Hematopoietic multipotent progenitor cell treated with erythropoietin and hydrocortisone succinate and interleukin-3 and kit ligand, for 8 days (in vitro differentiated cells): ENCODE measurements at places on chromosomes 6 and 20.

- DNase-seq, result no peak
Measured at GRCh38 chr6:122077603-122078002, 321.8 kb upstream of the HSF2 start.

DNA sequence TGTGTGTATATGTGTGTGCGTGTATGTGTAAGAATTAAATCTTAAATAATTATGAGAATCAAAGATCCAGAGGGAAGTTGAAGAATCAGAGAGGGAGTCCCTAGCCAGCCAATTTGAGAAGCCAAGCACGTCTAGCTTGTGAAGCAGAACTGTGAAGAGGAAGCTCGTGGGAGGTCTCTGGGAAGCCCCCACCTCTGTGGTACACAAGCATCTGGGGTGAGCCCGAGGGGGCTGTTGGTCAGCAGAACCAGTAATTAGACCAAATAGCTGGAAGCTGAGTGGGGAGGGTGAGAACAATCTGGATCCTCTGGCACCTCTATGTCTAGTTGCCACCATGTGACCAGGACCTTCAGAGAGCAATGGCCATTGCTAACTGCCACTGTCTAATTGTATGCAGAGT lies 310.0 kb upstream of the PRND start:
- no peak for DNase-seq

DNA sequence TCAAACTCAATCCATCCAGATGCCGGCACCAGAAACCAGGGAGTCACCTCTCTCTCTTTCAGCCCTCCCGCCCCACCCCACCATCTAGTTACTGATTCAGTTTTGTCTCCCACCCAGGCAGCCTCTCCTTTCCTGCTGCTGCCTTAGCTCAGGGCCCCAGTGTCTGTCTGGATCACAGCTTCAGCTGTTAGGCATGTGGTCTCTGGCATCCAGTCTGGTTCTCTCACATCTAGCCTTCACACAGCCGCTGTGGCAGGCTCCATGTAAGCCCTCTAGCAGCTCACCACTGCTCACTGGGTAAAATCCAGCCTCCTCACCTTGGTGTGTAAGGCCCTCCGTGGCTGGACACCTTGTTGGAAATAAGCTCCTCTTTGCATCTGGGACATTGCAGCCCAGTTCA lies 21.3 kb downstream of the AARS2 start:
- no peak for DNase-seq

- no peak for DNase-seq
Measured at GRCh38 chr20:63432577-63433325, 39.7 kb downstream of the KCNQ2 start.

DNA sequence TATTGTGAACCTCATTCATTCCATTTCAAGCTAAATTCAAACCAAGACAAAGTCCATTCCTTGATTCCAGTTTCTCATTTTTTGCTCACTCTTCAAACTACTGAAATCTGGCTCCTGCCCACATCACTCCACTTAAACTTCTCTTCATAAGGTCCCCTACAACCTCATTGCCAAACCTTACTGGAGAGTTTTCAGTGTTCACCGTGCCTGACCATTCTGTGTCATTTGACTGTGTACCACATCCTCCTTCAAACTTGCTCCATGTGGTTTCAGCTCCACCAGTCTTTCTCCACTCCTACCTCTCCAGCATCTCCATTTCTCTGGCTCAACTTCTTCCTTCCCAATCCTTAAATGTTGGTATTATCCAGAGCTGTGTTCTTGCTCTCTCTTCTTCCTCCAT lies 38.5 kb upstream of the TAB2 start:
- no peak for DNase-seq

- DNase-seq, result no peak
Measured at GRCh38 chr6:52691718-52692117, 20.8 kb downstream of the TMEM14A start.

- no peak for DNase-seq
Measured at GRCh38 chr6:44504301-44504791, 116.8 kb downstream of the CDC5L start.

DNA sequence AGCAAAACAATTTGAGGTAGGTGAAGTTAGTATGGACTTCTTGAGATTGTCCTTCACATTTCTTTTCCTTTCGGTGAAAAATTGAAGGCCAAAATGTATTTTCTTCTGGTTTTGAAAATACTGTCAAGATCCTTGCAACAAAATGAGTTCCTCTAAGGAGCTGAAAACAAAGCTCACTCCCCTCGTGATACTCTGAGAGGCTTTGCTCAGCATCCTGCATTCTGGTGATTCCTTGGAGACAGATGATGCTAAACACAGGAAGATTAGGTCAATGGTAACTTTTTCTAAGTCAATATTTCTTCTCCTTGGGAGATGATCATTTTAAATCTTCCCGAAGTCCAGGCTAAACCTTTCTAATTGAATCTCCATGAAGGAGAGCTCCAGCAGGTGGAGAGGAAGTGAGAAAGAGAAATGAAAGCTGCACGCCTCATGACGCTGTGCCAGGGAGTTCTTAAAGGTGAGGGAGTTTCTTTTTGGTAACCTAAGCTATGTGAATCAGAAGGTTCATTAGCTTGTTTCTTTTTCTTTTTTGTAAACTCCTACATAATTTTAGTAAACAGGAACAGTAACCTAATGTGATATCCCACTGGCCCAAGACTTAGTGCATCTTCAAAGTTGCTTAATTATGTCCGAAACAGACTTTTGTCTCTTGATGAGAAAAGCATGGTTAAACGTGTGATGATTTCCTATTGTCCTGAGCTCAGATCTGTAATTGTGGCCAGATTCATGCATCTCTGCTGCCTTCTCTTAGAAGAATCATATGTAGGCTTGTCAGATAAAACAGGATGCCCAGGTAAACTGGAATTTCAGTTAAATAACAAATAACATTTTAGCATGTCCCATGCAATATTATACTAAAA lies 15.0 kb downstream of the ESR1 start:
- DNase-seq, result no peak

GRCh38 chr20:62485062-62485700 lies 9.4 kb upstream of the GATA5 start:
- DNase-seq, result peak; percentile 93

GRCh38 chr20:58900397-58900796 lies 47.9 kb downstream of the GNAS start:
- no peak for DNase-seq

GRCh38 chr6:18247002-18247401 lies 17.3 kb downstream of the DEK start:
- DNase-seq, result no peak

- DNase-seq, result no peak
Measured at GRCh38 chr6:55399351-55399750, 72.1 kb downstream of the GFRAL start.

GRCh38 chr6:18025596-18025995 lies 38.2 kb upstream of the KIF13A start:
- no peak for DNase-seq

DNA sequence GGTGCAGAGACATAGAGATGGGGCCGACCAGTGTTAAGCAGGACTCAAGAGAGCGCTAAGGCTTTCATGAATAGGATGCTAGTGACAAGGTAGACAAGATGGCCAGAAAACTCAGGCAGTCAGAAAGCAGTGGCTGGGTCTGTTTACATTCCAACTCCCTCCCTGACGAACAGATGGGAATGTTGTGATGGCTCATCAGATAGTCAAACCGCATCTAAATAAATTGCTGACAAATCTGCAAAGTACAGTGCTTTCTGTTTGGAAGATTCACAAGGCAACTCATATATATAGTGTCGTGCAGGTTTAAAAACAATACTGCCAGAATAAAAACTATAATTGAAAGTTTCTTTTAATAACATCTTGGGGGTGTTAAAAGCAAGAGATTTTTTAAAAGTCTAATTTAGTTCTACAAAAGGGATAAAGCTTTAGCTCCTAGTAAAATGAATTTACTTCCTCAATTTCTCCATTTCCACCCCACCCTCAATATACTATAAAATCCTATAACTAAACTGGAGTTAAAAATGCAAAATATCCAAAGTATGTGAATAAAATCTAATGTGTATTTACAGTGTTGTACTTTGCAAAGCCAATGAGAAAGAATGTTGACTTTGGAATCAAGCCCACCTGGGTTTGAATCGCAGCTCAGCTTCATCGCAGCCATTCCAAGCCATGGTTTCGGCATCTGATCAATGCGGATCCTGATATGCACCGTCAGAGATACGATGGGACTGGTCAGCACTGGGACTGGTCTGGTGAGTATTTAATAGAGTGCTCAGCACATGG lies 247.3 kb upstream of the PDE10A start:
- DNase-seq, result no peak

DNA sequence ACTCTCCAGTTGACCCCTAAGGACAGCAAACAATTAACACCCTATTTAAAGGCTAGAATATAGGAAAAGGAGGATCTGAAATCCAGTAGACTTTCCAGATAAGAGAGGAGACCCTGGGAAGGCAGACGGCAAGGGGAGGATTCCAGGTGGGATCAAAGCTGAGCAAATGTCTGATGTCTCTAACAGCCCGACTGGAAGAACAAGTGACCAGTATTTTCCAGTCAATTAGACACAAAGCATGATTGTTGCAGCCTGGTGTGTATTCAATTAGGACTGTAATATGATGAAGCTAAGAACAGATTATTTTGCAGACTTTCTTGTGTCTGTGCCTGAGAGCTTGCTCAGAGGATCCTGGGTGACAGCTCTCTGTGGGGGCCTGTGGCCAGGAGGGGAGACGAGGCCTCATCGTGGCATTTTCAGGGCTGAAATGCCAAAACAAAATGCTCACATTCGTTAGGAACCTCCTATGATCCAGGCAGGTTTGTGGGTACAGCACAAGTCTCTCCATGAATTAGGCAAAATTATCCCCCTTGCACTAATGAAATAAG lies 471.8 kb upstream of the AGPAT4 start:
- DNase-seq, result no peak

- DNase-seq, result no peak
Measured at GRCh38 chr6:35017411-35018181, 123.5 kb downstream of the TCP11 start.

GRCh38 chr6:35024551-35025054 lies 116.5 kb downstream of the TCP11 start:
- peak; percentile 38 for DNase-seq

- DNase-seq, result no peak
Measured at GRCh38 chr20:57939499-57939898, 229.7 kb upstream of the PMEPA1 start.

DNA sequence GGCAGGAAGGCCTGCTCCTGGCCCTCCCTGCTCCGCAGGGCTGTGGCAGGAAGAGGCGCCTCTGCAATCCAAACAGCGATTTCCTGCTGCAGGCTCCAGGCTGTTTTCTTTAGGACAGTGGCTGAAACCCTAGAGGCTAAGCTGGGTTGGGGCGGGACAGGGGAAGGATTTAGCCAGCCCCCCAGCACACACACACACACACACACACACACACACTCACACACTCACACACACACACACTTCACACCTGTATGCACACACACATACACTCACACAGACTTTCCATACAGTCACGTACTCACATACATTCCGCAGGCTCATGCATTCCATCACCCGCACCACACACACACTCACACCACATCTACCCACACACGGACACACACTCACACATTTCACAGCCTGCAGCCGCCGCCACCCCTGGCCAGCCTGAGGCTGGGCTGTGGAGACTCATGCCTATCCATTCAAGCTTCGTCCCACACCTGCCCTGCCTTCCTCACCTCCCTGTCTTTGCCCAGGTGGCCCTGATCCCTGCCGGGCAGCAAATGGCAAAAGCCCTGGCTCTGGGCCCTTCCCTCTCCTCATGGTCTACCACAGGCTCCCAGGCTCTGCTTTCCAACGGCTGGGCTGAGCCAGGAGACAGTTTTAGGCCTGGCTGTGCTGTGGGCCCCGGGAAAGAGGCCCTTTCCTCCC lies 17.9 kb downstream of the MDFI start:
- DNase-seq, result no peak

- peak; percentile 2 for DNase-seq
Measured at GRCh38 chr6:169326067-169326799, 72.6 kb upstream of the THBS2 start.

DNA sequence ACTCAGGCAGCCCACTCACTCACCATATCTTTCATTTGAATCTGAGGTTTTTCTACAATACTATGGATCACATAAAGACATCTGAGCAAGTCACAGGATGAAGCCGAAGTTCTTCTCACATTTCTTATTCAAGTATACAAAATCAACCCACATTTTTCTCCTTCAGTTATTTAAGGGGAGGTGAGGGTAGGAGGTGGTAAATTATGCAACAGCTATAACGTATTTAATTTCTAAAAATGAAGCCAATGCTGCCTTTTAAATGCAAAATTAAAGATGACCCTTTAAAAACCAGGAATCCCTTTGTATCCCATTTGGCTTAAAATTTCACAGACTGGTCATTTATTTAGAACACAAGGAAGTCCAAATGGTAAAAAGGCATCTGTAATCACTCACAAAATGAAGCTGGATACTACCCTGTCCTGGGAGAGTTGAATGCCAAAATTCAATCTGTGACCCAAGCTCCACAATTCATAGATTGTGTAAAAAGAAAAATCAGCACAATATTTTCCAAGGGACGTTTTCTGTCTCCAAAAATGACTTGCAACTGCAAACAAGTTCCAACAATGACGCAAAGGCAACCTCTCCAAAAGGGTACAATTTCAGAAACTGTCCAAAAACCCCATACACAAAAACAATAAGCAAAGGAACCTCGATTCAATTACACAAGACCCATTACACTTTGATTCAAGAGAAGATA lies 48.8 kb downstream of the EPB41L2 start:
- DNase-seq, result no peak

DNA sequence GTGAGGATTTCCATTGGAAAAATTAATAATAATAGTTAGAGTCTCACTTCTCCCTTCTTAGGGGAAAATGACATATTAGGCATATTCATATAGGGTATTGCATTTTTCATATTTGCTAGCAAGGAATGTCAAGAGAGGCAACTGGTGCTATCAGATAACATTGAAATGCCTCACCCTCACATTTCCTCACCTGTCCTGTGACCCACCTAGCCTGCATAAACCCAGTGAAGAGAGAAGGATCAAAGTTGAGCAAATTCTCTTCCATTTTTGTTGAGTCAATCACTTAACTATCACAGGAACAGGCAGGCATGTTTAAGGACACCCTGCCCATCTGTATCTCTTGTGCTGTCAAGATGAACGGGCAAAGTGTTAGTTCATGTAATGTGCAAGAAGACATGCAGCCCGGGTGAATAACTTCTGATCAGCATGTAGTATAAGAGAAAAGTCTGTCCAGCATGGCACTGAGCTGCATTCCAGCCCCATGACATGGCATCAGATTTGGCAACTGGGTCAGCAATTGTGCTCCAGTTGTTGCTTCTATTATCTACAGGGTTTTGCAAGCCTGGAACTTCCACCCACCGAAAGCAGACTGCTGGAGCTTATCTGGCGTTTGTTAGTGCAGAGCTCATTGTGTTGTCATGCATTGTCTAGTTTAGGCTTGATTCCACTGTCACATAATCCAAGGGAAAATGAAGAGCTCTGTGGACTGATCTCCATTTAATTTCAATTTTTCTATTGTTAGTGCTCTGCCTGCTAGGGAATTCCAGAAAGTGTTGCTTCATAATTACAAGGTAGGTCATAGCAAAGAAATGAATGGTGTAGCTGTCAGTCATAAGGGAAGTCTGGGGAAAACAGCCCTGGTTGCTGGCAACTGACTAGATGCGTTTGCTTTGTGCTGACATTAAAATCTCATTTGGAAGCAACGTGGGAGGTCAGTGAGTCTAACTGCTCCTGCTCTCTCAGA lies 138.4 kb upstream of the TNFAIP3 start:
- DNase-seq, result no peak

GRCh38 chr6:164014346-164015087 lies 600.0 kb downstream of the QKI start:
- no peak for DNase-seq
